NCI-H345 (cell line): ENCODE measurements at places on chromosomes 16 and 17.

DNA sequence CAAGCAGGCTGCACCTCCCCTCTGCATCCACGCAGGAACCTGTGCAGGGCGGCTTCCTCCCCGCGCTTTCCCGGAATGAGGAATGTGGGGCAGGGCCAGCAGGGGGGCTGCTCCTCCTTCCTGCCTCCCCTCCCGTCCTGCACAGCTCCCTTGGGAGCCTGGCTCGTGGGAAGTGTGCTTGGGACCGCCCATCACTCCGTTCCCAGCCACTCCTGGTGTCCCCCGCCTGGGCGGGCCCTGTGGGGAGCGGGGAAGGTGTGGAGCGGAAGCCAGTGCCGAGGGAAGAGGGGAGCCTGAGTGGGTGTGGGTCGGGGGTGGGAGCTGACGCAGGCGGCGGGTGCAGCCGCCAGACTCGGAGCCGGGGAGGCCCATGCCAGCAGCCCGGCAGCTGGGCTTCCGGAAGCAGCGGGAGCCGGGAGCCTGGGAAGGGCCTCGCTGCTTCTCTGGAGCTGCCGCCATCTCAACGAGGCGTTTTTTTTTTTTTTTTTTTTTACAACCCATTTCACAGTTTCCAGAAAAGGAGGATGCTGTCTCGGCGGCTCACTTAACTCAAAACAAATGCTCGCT lies 24.1 kb downstream of the BAHCC1 start:
- DNase-seq, result peak; percentile 96

GRCh38 chr16:79347277-79347676 lies 253.3 kb downstream of the MAF start:
- DNase-seq, result no peak

DNA sequence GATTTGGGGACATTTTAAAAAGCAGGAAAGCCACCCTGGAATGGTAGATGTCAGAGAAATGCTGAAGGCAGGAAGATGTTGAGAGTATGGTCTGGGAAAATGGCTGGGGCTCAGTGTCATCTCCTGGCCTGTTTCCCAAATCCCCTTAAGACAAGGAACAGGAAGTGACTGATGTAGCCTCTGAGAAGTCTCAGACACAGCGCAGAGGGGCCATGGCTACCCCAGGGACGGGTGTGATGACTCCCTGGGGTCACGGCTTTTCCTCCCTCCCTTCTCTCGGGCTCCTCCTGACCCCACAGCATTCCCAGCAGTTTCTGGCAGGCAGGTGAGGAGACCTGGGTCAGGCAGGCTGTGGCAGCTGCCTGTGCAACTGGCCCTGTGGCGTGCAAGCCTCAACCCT lies 45.4 kb downstream of the RAP1GAP2 start:
- DNase-seq, result no peak

- peak; percentile 54 for DNase-seq
These were observed 2.7 kb upstream of the HSD11B2 start for GRCh38 chr16:67428146-67428731.

DNA sequence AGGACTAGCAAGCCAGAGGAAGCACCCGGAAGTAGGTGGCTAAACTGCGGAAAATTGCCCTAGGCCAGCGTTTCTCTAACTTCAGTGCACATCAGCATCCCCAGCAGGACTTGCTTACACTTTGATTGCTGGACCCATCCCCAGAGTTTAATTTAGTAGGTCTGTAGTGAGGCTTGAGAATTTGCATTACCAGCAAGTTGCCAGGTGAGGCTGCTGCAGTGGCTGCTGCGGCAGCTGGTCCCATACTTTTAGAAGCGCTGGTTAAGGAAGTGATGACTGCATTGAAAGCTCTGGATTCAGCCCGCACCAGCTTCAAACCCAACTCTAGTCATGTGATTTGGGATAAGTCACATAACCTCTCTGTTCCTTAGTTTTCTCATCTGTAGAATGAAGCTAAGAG lies 4.2 kb downstream of the EEF2K start:
- DNase-seq, result no peak

DNA sequence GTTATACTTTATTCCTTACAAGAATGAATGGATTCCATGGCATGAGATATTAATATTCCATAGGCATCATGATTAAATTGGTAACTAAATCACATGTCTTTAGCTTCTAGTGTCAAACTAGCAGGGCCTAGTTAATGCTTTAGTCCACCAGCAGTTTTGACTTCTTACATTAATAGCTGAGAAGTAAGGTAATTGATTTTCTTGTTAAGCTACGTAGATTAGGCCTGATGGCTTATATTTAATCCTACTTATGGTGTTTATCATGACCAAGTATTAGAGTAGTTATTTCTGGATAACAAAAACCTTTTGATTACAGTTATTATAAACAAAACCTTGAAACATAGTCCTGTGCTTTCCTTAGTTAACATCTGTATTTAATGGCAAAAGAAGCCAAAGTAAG lies 184.5 kb downstream of the TANC2 start:
- no peak for DNase-seq

- DNase-seq, result peak; percentile 19
These were observed 16.8 kb upstream of the COG7 start for GRCh38 chr16:23469814-23470213.

DNA sequence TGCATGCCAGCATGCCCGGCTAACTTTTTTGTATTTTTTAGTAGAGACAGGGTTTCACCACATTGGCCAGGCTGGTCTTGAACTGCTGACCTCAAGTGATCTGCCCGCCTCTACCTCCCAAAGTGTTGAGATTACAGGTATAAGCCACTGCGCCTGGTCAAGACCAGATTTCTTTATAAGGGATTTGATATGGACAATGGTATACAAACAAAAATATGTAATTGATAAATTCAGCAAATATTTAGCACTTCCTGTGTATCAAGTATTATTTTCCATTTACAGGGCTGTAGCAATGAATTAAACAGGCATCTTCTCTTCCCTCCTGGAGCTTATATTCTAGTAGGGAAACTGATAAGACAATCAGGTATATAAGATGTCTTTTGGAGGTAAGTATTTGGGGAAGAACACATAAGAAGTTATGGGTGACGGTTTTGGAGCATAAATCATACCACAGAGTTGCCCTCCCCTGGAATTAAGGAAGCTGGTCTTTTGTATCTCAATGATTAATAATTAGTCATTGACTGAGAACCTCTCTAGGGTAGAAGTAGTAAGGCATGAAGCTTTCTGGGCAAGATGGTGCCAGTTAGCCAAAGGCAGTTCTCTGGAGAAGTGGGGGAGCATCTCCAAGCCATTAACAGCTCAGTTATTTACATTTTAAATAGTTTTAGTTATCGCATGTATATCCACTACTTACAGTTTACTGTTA lies 35.8 kb downstream of the TANC2 start:
- no peak for DNase-seq

DNA sequence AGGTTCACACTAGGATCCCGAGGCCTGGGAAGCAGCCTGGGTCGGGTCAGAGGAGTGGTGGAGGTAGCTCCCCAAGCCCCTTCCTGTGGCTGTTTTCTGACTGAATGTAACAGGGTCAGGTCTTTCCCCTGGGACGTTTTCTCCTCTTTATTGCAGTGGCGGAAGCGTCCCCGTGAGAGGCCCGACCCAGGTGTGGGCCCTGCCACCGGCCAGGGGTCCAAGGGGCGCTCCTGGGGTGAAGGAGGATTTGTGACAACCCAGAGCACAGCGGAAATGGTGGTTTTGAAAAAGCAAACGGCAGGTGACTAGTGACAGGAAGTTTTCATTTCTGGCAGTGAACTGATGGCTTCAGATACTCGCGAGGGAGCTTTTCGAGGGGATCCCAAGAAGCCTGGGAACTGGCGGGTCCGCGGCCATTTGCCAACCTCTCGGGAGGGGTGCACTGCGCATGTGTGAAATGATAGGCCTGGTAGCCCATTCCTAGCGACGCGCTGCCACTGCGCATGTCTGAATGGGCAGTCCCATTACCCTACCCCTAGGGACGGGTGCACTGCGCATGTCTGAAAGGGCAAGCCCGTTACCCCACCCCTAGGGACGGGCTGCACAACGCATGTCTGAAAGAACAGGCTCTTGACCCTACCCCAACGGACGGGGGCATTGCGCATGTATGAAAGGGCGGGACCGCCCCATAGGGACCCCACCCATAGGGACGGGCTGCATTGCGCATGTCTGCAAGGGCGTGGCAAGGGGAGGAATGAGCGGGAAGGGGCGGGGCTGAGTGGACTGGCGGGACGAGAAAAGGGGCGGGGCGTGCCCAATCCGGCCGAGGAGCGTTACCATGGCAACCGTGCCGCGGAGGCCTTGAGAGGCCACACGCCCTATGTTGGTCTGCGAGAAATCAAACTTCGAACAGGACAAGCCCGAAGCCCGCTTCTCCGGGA lies 1747.9 kb downstream of the TP53TG3F start:
- no peak for DNase-seq

- no peak for DNase-seq
These were observed 55.4 kb upstream of the HAPSTR1 start for GRCh38 chr16:9035996-9036395.

DNA sequence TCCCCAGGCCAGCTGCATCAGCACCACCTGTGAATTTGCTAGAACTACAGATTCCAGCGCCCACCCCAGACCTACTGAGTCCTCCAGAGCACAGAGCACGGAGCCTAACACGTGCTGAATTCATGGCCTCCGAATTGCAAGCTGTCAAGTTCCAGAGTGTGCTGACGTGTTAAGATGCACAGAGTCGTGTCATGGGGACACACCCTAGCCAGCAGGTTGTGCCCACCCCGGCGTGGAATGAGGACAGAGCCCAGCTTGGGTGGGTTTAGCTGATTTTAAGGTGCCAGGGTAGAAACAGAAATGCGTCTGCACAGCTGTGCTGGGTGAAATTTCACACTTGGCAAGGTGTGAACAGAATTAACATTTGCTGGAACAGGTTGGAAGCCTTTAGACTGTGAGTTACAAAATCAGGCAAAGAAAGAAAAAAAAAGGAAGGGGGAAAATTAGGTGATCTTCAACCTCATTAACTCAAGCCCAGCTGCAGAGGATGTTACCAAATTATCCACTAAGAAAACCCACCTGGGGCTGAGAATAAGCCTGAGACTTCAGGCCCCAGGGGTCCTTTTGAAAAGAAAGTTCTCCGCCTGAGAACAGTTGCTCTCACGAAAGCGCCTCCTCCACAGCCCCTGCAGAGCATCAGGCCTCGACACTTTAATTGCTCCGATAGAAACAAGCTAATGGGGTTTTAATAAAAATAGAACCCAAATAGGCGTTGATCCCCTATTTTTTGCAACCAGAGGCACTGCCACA lies 27.1 kb downstream of the GINS3 start:
- no peak for DNase-seq

GRCh38 chr16:82050909-82051357 lies 15.9 kb downstream of the HSD17B2 start:
- no peak for DNase-seq

- DNase-seq, result peak; percentile 32
These were observed 19.8 kb downstream of the HOXB1 start for GRCh38 chr17:48510761-48511604.

GRCh38 chr17:32331243-32332040 lies 10.5 kb downstream of the C17orf75 start:
- no peak for DNase-seq

GRCh38 chr16:78684030-78684611 lies 584.7 kb downstream of the WWOX start:
- no peak for DNase-seq

DNA sequence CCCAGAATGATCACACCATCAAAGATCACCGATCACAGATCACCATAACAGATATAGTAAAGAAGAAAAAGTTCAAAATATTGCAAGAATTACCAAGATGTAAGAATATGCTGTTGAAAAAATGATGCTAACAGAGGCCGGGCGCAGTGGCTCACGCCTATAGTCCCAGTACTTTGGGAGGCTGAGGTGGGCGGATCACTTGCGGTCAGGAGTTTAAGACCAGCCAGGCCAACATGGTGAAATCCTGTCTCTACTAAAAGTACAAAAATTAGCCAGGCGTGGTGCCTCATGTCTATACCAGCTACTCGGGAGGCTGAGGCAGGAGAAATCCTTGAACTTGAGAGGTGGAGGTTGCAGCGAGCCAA lies 53.2 kb downstream of the CPPED1 start:
- no peak for DNase-seq

DNA sequence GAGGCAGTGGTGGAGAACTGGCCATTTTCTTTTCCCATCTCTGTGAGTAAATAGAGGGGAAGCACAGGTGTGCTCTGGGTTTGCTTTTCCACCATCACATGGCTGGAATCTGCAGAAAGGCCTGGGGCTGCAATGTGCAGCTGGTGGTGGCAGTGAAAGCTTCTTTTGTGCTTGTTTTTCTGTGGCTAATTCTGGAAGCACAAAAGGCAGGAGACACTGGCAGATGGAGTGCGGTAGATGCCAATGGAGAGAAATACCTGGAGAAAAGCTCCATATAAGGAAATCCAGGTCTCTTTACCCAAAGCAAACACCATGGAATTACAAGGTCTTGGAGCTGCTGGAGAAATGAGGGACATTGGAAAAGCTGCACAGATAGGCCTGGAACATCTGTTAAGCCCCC lies 146.9 kb downstream of the HAPSTR1 start:
- no peak for DNase-seq

DNA sequence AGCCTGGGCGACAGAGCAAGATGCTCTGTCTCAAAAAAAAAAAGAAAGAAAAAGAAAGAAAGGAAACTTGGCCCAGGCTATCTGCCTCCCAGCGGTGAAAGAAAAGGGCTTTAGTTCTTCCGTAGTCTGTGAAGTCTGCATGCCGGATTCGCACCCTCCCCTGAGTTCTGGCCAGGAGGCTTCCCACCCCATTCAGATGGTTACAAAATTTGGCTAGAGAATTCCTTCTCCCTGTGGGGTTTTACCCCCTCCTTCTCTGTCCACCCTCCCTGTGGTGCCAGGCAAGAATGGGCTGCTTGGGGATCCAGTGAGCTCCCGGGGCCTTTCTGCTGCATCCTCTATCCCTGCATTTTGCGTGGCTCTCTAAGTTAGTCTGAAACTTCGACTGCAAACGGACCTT lies 37.8 kb downstream of the PAFAH1B1 start:
- no peak for DNase-seq

DNA sequence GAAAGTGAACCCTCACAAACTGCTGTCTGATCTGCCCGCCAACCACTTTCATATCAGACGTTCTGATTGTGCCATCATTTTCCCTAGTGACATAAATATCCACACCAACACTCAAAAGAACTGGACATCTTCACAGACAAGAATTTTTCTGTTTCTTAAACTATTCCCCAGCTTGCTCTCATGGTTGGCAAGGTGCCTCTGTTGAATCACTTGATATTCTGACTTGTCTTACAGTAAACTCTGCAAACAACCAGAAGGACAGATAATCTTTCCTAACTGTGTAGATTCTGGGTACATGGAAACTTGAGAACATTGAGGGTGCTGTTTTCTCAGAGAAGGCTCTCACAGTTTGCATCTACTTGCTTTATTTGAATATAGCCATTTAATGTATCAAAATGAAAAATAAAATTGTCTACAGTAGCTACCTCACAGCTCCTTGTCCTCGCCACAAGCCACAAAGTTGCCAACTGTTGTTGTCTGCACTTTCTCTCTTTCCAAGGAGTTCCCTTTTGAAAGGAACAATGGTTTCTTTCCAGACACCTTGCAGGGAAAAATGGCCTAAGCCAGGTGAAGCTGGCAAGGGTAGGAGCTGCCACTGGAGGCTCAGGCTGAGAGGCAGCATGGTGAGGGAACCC lies 46.0 kb upstream of the ADAMTS18 start:
- DNase-seq, result no peak

DNA sequence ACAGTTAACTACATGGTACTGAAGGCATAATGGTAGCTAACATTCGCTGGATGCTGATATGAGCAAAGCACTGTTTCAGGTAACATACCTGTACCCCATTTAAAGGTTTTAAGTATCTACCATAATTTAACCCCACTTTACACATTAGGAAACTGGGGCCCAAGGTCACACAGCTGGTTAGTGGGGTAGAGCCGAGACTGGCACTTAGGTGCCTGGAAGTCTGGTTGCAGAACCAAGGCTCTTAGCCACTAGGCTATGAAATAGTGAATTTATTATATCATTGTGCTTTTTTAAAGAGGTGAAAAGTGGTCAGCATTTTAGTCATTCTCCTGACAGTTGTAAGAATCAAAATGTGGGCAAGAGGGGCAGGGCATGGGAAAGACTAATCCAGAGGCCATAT lies 25.2 kb downstream of the SIAH1 start:
- no peak for DNase-seq
